ENCODE measurements at places on chromosomes 1 and 21. TPM values are rescaled to one million over a fixed set of nuclear protein-coding genes. Genes with fewer than 3 reads are reported as not detected.

DNA sequence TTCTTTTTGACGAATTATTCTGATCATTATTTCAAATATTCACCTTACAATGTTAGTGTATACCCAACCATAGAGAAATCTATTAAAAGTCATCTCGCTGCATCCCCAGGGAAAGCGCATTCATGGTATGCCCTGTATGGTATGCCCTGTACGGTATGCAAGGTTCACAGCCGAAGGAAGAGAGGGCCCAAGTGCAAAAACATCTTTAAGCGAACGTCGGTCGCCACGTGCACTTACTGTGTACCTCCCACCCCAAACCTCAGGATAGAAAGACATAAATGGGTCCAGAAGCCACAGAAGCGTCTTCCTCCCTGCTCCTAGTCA, 14.4 kb downstream of the HLX start:
- peaks cover 73% of the 10 kb centered on the region for H3K27me3 ChIP-seq
- H3K4me1 ChIP-seq = peaks cover 6% of the 10 kb centered on the region
- no peak for DNase-seq
- peak overlapping the region; percentile 40 for H3K4me3 ChIP-seq
- no peak overlapping the region for H3K27ac ChIP-seq

Gene CCDC190
- total RNA-seq = not detected

Gene MYOM3
- total RNA-seq = 0.69 TPM

Gene CRNN
- total RNA-seq = not detected

DNA sequence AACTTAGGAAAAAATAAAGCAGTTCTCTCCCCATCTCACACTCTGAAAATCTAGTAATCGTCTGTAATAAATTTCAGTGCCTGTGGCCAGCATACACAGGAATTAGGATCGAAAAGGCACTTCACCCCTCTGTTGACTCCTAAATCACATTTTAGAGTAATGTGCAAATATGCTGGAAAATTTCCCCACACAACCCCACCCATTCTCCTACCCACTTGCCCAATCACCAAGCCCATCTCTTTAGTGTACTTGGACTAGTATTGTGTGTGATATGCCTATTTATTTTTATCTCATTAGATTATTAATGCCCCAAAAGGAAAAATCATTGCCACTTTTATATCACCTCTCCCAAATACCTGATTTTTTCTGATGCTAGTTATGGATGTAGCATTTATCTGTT, 323.3 kb downstream of the ASTN1 start:
- no peak for DNase-seq
- no peaks in the 10 kb centered on the region for H3K4me1 ChIP-seq
- no peaks in the 10 kb centered on the region for H3K27me3 ChIP-seq
- no peaks in the 10 kb centered on the region for H3K36me3 ChIP-seq

GRCh38 chr1:2339206-2340085, 51.9 kb downstream of the MORN1 start:
- H3K36me3 ChIP-seq = no peaks in the 10 kb centered on the region
- H3K4me3 ChIP-seq = no peak overlapping the region
- H3K4me1 ChIP-seq = no peaks in the 10 kb centered on the region
- no peak overlapping the region for H3K27ac ChIP-seq

DNA sequence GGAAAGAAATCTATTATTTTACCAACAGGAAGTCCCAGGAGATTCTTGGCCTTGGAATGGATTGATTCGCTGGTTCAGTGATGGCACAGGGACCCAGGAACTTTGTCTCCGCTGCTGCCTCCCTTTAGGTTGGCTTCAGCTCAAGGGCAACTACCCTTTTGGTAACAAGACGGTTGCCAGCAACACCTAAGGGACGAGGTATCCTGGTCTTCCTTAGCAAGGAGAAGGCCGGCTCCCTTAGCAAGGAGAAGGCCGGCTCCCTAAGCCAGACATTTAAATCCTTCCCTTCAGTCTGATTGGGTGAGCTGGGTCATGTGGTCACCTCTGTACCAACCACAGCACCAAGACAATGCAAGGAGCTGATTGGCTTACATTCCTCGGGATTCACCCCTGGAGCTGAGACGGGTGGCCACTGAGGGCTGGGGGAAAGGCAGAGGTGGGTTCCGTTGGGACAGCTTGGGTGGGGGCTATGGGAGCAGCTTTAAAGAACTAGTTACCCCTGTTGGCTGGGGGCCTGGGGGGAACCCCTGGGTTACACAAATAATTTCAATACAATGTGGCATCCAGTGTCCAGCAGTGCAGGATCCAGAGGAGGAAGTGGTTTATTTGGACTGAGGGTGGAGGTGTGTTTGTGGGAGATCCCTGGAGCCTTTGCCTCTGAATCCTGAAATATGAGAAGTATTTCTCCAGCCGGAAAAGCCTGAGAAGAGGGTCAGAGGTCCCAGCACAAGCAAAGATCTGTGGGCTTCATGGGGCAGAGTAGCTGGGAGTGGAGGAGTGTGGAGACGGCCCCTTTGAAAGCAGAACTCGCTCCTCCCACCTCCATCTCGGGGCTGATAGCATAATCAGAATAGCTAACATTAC, 20.7 kb upstream of the CLIC4 start:
- H3K36me3 ChIP-seq = no peaks in the 10 kb centered on the region
- no peak overlapping the region for H3K4me3 ChIP-seq
- peak overlapping the region; percentile 68 for H3K27ac ChIP-seq
- no peak for DNase-seq
- peaks cover 36% of the 10 kb centered on the region for H3K4me1 ChIP-seq
- H3K27me3 ChIP-seq = no peaks in the 10 kb centered on the region

GRCh38 chr1:223732993-223733798, 20.9 kb downstream of the CAPN2 start:
- peaks cover 62% of the 10 kb centered on the region for H3K4me1 ChIP-seq
- peaks cover 10% of the 10 kb centered on the region for H3K36me3 ChIP-seq
- H3K4me3 ChIP-seq = peak overlapping the region; percentile 27
- no peaks in the 10 kb centered on the region for H3K27me3 ChIP-seq
- H3K27ac ChIP-seq = peak overlapping the region; percentile 76

All from upper lobe of right lung (tissue), 1 donor.